ENCODE measurements at places on chromosomes 16 and 17.
A peak's percentile ranks its signal among the peaks of the same experiment; 100 is the strongest.

- no peak for DNase-seq
Measured at GRCh38 chr17:9023392-9024218, 2.3 kb downstream of the NTN1 start.

DNA sequence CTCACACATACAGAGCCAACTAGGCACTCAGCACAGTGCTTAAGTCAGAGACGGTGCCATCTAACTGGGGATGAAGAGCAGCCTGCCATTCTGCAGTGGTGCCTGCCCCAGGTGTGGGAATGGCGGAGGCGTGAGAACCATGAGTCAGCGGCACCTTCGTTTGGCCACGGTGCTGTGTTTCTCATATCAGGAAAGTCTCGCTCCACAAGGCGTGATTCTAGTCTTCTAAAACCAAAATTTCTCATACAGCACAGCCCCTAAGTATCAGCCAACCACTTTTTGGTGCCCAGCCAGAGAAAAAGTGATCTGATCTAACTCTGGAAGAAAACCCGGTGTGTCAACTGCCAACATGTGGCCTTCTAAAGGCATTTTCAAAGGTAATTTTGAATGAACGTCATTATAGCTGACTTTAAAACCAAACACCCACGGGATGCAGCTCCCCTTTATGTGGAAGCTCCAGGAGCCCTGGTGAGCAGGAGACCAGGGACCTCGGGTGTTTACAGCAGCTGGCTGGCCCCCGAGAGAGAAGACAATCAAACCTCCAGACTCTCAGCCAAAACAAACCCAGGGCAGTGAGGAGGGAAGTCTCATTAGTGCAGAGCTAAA is 54.6 kb downstream of the ABCC12 start:
- peak; percentile 41 for DNase-seq

DNA sequence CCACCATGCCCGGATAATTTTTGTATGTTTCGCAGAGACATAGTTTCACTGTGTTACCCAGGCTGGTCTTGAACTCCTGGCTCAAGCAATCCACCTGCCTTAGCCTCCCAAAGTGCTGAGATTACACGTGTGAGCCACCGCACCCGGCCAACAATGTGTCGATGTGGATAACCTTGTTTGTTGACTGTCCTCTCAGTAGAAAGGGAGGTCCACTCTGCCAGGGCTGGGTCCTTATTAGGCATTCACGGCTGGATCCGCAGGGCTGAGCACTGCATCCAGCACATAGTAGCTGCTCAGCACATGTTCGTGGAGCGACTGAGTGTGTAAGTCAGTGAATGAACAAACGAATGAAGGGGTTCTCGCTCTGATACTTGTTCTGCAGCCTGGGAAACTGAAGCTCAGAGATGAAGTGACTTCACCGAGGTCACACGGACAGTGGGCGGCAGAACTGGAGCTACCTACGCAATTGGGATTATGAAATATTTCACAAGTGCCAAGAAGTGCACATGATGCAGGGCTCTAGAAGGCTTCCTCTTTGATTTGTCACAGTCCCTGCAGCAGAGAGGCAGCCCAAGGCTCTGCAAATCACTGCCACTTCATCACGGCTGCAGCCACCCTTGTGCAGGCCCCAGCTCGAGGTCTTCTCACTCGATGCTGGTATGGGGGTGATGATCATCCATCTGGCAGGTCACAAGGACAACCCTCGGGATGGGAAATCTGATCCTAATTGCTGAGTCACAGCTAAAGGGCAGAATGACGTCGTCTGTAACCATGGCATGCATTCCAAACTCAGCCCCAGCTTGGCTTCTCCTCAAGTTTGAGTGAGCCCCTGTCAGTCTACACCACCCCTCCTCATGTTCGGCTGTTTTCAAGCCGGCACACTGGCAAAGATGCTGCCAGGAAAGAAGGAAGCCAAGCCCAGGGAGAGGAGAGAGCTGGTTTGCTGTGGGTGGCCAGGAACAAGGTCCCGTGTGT is 28.0 kb upstream of the SNN start:
- DNase-seq = no peak

- no peak for DNase-seq
Measured at GRCh38 chr17:27620721-27621120, 10.3 kb upstream of the LGALS9 start.

DNA sequence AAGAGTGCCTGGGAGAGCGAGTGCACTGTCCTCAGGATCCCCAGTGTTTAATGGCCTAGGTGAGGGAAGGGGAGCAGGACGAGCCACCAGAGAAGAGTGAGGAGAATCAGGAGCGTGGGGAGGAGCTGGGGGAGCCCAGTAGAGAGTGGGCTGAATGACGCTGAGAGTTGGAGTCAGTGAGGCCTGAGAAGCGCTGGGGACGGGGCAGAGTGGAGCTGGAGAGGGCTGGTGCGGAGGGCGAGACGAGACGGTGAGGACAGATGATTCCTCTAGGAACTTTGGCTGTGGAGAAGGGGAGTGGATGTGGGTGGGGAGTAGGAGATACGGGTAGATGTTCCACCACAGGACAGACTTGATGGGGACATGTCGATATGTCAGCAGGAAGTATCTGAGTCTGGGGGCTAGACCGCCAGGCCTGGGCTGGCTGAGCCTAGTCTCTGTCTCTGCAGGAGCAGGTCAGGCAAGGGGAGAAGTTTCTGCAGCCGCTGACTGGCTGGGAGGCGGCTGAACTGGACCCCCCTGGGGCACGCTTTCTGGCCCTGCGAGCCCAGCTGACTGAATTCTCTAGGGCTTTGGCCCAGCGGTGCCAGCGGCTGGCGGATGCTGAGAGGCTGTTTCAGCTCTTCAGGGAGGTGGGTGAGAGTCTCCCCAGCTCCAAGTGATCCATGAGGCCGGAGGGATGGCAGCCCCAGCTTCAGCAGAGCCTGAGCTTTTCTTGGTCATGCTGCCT is 4.7 kb downstream of the PLEKHG4 start:
- DNase-seq = no peak

DNA sequence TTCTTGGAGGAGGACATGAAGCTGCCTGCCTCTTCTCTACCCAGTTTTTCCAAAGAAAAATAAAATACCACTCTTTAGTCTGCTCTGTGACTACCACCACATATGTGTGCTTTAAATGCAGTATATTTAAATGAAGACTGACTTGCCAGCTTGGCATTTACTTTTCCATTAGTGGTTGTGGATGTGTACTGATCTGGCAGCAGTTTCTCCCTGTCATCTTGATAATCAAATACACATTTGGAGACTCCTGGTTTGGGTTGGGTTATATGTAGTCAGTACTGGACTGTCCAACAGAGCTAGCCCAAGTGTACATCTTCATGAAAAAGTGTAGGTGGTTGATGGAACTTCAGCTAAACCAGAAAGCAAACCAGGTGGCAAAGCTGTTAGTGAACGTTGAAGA is 19.9 kb downstream of the COX10 start:
- DNase-seq = no peak

DNA sequence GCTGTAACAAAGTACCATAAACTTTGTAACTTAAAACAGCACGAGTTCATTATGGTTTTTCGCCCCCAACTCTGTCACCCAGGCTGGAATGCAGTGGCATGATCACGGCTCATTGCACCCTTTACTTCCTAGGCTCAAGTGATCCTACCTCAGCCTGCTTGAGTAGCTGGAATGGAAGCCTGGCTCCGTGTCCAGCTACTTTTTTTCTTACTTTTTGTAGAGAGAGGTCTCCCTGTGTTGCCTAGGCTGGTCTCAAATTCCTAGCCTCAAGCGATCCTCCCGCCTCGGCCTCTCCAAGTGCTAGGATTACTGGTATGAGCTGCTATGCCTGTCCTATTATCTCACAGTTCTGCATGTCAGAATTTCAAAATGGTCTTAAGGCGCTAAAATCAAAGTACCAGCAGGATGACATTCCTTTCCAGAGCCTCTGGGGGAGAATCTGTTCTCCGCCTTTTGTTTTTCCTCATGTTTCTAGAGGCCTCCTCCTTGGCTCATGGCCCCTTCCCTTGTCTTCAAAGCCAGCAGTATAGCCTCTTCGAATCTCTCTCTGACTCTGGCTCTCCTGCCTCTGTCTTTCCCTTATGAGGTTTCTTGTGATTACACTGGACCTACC is 10.1 kb upstream of the PRM1 start:
- DNase-seq = no peak

DNA sequence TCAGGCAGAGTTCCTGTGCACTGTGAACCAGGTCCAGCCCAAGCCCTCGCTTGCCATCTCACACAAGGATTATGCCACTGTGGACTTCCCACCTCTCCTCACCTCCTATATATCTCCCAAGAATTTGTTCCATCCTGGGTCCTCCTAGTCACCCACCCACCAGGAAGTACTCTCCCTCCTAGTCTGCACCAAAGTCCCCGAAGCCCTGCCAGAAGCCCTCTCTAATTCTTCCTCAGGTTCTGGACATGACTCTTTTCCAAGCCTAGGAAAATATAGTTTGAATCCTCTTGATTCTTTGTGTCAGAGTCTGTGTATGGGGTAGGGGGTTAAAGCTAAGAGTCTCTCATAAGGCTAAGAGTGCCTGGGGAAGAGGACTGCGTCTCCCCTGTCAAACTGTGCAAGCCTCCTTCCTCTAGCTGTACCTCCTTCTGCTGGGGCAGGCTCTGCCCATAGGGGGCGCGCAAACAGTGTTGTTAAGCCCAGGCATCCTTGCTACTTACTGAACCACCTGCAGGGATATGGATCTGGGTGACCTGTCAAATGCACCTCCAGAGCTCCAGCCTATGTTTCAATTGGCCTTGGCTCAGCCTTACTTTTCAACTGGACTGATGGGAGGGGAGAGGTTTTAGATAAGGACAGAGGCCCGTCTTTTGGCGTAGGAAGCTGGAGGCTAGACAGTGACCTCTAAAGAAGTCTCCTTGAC is 16.6 kb upstream of the DLX4 start:
- DNase-seq = no peak

DNA sequence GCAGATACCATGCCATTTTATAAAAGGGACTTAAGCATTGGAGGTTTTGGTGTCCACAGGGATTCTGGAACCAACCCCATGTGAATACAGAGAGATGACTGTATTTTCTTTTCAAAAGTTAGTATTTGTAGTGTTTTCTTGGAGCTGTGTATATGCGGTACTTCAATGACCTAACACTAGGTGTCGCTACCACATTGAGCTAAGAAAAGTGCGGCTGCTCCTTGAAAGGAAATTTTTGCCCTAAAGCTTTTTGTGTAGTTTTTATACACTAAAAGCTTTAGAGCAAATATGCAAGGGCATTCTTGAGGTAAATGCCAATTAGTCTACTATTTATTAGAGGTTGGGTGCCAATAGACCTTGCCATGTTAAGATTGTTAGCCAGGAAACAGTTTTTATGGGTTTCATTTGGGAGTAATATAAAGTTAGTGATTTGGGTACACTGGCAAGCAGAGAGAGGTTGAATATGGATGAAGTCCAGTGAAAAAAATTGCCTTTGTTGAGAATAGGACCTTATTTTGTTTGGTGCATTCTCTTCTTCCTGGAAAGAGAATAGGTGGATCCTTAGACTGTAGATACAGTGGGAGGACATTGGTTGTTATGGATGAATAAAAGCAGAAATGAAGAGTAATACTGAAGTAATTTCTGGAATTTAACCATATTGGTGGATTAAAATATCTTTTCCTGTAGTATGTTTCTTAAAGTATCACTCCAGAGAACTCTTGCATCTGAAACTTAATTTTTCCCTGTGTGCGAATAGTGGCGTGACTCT is 43.3 kb downstream of the BCAS3 start:
- peak; percentile 13 for DNase-seq

GRCh38 chr16:57577214-57577613 is 34.8 kb downstream of the ADGRG5 start:
- DNase-seq = no peak

- no peak for DNase-seq
Measured at GRCh38 chr16:74874123-74874522, 99.5 kb upstream of the FA2H start.

GRCh38 chr16:75048530-75048929 is 49.7 kb downstream of the ZNRF1 start:
- no peak for DNase-seq

- no peak for DNase-seq
Measured at GRCh38 chr17:1890758-1891450, 61.1 kb downstream of the RPA1 start.

- DNase-seq = no peak
Measured at GRCh38 chr17:44795928-44796327, 34.2 kb downstream of the GJC1 start.
